ENCODE measurements at places on chromosomes 2 and 18.
A peak's percentile ranks its signal among the peaks of the same experiment; 100 is the strongest.

DNA sequence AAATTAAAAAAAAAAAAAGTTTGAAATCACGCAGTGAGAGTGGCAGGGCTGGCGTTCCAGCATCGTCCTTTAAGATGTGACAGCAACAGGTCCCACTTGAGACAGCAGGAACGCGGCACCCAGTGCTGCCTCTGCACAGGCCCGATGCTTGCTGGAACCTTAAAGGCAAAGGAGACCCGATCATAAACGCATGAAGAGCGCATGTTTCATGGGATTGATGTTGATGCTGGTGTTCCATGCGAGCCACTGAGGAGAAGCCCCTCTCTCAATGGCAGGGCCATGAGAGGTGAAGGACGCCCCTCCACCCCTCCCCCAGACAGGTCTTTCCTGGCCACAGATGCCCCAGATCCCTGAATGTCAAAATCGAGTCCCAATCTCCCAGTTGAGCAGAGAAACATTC is 17.9 kb upstream of the ALPI start:
- no peak for DNase-seq

DNA sequence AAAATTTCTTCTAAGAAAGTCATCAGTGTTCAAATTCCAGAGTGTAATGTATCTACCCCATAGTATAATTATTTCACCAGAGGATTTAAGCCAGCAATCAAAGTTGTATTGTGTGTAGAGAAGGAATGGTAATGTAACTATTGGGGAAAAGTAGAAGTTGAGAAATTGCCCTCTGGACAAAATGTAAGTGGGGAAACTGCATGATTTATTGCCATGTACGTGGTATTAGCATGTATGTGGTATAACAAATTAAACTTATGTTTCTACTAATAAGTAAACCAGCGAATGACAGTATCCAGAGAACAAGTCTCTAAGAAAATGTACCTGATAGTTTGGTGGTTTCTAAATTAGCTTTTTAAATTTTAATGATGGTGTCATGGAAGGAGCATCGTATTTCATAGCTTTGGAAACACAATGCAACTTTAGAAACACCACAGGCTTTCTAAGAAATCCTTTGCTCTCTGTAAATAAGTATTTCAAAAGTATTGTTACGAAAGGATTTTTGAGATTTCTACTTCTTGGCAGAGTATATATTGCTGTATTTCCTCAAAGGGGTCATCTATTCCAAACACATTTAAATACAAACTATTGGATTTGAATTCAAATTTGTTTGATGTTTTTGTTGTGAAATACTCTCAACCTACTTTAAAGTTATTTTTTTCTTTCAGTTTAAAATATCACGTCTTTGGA is 1018.9 kb upstream of the ZEB2 start:
- no peak for DNase-seq

- no peak for DNase-seq
These were observed 3.7 kb downstream of the PCGF1 start for GRCh38 chr2:74503506-74504475.

- DNase-seq = no peak
These were observed 88.6 kb downstream of the SLC5A7 start for GRCh38 chr2:108074946-108075345.

GRCh38 chr2:43812947-43813346 is 25.7 kb downstream of the ABCG5 start:
- DNase-seq = no peak

- DNase-seq = peak; percentile 34
These were observed 43.5 kb upstream of the LMAN1 start for GRCh38 chr18:59402432-59403090.

GRCh38 chr2:105894327-105894944 is 149.7 kb downstream of the NCK2 start:
- no peak for DNase-seq

GRCh38 chr2:67039517-67040103 is 357.5 kb upstream of the ETAA1 start:
- DNase-seq = no peak

GRCh38 chr18:34909637-34910364 is 131.4 kb upstream of the MAPRE2 start:
- no peak for DNase-seq

DNA sequence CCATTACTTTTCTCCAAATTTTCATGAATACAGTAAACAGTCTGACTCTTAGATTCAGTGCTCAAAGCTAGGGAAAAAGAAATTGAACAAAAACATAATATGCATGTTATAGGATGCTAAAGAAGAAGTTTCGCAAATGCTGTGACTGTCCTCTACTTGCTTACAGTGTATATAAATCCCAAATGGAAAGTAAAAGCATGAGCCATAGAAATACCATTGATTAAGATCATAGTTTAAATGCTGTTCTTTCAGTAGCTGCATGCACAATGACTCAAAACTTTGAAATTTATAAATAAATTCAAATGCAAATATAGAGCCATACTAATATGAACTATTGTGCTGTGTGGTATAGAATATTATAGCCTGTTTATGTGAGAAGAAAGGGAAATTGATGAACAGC is 1113.9 kb upstream of the ACVR2A start:
- DNase-seq = no peak

DNA sequence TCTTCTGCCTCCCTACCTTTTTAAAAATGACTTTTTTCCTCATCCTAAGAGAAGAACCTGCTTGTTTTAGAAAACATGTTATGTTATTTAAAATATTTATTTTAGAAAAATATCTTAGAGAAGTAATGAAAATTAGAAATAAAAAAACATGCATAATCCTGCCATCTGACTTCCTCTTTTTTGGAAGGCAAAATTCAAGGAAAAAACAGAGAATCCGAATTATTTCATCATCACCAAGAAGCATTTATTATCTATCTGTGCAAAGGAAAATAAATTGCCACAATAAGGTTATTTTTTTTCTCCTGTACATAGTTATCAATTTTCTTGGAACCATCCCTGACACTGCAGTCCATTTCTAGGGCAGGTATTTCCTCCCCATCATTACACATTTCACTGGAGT is 14.4 kb downstream of the SLC39A6 start:
- DNase-seq = no peak

DNA sequence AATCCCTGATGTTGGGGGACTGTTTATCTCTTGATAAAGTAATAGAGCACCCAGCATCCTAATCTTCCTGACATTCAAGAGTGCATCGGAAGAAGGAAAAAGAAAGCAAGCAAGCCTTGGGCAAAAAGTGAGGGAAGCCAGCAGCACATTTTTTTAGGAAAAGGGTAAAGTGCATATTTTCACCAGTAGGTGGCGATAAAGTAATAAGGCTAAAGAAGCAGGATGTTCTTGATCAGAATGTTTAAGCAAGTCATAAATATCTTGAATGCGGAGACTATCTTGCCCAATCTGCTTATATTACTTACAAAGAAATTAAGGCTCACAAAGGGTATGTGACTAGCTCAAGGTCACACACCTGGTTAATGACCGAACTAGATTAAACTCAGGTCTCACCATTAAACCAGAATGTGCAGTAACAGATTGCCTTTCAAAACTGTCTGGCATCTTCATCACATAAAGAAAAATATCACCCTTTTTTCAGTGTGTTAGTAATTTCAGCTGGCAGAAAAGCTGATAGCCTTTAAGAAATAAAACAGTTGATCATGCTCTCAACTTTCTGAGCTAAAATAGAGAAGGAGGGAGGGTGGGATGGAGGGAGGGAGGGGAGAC is 83.8 kb downstream of the VIT start:
- DNase-seq = no peak

- DNase-seq = no peak
These were observed 6.5 kb downstream of the CYP26B1 start for GRCh38 chr2:72141032-72141645.

- no peak for DNase-seq
These were observed 2.2 kb upstream of the GPR148 start for GRCh38 chr2:130726614-130727180.

GRCh38 chr2:29561181-29561580 is 360.2 kb downstream of the ALK start:
- no peak for DNase-seq
